ENCODE measurements at places on chromosomes 1 and 21. TPM values are rescaled to one million over a fixed set of nuclear protein-coding genes. Genes with fewer than 3 reads are reported as not detected.

DNA sequence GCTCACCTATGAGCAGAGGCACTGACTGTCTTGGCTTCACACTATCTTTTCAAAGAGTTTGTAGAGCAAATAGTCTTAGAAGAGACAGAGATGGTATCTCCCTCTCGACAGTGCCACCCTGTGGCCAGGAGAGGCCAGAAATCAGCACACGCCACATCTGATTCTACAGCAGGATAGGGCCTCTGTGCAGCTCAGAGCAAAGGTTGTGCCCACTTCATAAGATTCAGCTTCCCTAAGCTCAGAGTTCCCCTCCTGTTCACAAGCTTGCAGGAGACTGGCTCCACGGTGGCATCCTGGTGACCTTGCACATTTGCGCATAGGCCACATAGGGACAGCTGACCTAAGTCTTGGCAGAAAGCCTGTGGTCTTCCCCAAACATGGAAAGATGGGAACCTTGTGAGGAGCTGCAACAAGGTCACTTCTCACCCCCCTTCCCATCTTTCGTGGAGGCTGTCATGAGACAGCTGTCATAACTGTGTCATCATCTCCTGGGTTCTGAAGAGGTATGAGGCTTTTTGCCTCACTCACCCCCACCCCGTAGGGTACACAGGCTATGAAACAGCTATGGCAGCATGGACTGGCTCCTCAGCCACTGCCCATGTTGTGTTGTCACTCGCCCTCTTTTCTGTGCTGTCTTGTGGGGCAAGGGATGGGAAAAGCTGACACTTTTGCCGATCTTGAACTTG, 3.0 kb downstream of the ITLN2 start:
- no peaks in the 10 kb centered on the region for H3K27me3 ChIP-seq
- H3K4me1 ChIP-seq: peaks cover 7% of the 10 kb centered on the region
- no peak overlapping the region for H3K4me3 ChIP-seq
- no peaks in the 10 kb centered on the region for H3K36me3 ChIP-seq
- DNase-seq: peak; percentile 72

GRCh38 chr1:165675794-165676193, 22.6 kb downstream of the ALDH9A1 start:
- H3K27ac ChIP-seq: no peak overlapping the region
- no peaks in the 10 kb centered on the region for H3K27me3 ChIP-seq
- H3K36me3 ChIP-seq: peaks cover 10% of the 10 kb centered on the region
- no peak for DNase-seq

DNA sequence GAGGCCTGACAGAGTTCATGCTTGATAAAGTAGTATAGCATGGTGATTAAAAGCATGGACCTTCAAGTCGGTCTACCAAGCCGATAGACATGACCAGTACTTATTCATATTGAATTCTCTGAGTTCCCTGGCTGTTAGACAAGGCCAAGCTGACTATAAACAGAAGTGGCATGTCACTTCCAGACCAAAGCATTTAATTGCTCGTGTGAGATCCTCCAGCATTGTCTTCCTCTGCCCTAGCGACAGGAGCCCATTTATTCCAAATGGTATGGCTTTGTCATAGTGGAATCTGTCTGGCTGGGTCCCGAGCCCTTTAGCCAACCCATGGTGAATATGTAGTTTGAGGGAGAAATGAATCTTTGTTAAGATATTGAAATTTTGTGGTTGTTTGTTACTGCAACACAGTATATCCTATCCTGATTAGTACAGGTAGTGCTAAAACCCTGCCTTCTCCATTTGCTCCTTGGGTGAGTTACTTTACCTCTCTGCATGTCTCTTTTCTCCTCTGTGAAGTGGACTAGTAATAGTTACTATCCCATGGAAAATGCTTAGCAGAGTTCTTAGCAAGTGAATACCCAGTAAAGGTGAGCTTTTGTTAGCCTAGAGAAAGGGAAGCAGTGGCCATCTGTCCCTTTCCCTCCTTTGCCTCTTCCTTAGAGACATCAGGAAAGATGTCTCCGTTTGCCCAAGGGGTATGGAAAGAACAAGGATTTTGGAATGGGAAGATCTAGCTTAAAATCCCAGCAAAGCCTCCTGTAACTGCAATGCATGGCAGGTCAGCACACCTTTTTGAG, 77.6 kb upstream of the CD1D start:
- H3K4me3 ChIP-seq: no peak overlapping the region
- no peak for DNase-seq
- peaks cover 9% of the 10 kb centered on the region for H3K4me1 ChIP-seq
- H3K27me3 ChIP-seq: no peaks in the 10 kb centered on the region
- H3K36me3 ChIP-seq: no peaks in the 10 kb centered on the region

DNA sequence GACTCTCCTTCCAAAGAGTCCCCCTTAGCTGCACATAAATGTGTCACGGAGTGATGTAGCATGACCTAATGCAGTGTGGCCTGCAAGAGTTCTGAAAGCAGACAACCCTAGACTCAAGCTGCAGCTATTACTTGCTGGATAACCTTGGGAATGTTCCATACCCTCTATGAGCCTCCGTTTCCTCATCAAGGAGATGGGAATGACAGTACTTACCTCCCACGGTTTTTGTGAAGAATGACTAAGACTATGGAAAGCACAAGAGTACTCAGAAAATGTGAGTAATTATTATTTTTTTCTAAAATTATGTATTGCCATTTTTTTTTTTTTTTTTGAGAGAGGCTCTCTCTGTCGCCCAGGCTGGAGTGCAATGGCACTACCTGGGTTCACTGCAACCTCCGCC, 3.0 kb downstream of the TTC39A start:
- H3K27ac ChIP-seq: no peak overlapping the region
- peaks cover 44% of the 10 kb centered on the region for H3K27me3 ChIP-seq
- H3K4me3 ChIP-seq: no peak overlapping the region
- peaks cover 2% of the 10 kb centered on the region for H3K36me3 ChIP-seq

DNA sequence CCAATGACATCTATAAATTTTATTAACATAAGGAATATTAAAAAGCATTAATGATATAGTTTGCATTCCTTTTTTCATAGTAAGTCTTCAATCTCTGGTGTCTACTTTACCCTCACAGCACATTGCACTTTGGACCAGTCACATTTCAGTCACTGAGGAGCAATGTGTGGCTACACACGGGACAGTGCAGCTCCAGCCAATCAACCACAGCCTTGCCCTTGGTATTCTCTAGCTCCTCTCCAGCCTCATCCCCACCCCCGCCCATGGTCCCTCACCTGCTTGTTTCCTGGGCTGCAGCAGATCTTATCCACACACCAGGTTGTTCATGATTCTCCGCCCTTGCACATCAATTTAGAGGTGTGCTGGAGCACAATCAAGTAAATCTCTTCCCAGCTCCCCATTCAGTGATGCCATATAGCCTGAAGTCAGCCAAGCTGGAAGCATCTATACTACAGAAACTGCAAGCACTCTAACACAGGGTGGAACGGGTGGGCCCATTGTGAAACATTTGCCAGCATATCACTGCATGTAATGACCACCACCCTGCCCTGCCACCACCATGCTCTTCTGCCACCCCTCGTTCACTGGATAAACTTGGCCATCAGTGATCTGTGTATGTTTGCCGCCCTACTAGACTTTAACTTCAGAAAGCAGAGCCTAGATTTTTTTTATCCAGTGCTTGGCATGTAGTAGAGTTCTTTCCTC, 93.0 kb upstream of the SLC44A3 start:
- no peaks in the 10 kb centered on the region for H3K4me1 ChIP-seq
- H3K27me3 ChIP-seq: peaks cover 19% of the 10 kb centered on the region
- H3K27ac ChIP-seq: no peak overlapping the region
- no peaks in the 10 kb centered on the region for H3K36me3 ChIP-seq
- DNase-seq: no peak

GRCh38 chr1:29312469-29313461, 76.4 kb downstream of the PTPRU start:
- no peaks in the 10 kb centered on the region for H3K4me1 ChIP-seq
- H3K27me3 ChIP-seq: no peaks in the 10 kb centered on the region
- H3K36me3 ChIP-seq: no peaks in the 10 kb centered on the region

- no peak overlapping the region for H3K4me3 ChIP-seq
- DNase-seq: no peak
- H3K4me1 ChIP-seq: peaks cover 8% of the 10 kb centered on the region
These were observed 89.2 kb upstream of the CCDC190 start for GRCh38 chr1:162950187-162950586.

DNA sequence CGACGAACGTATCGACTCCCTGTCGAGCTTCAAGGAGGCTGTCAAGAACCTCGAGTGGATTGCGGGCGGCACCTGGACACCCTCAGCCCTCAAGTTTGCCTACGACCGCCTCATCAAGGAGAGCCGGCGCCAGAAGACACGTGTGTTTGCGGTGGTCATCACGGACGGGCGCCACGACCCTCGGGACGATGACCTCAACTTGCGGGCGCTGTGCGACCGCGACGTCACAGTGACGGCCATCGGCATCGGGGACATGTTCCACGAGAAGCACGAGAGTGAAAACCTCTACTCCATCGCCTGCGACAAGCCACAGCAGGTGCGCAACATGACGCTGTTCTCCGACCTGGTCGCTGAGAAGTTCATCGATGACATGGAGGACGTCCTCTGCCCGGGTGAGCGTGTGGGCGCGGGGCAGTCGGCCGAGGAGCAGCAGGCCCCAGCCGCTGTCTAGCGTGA, 28.0 kb downstream of the COL6A2 start:
- H3K4me1 ChIP-seq: no peaks in the 10 kb centered on the region
- H3K27me3 ChIP-seq: no peaks in the 10 kb centered on the region
- no peak overlapping the region for H3K27ac ChIP-seq
- H3K4me3 ChIP-seq: no peak overlapping the region

DNA sequence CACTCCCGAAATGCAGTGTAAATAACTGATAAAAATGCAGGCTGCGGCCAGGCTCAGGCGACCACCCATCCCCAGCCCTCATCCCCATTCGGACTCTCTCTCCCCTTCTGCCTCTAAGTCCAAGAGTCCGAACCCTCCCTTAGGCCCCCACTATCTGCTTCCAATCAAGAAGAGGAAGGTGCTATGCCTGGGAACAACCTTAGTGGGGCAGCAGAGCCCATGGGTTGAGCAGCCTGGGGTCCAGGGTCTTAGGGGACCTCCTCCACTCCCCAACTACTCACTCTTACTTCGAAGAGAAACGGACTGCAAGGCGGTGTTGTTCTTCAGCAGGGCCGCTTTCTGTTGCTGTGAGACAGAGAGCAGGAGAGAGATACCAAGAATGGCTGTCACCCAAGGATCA, 12.2 kb downstream of the ARHGEF2 start:
- H3K27me3 ChIP-seq: no peaks in the 10 kb centered on the region
- peak overlapping the region; percentile 61 for H3K27ac ChIP-seq
- H3K36me3 ChIP-seq: peaks cover 41% of the 10 kb centered on the region
- no peak overlapping the region for H3K4me3 ChIP-seq

The IRF6 gene
- total RNA-seq: 0.49 TPM

The MIGA1 gene
- total RNA-seq: 12.4 TPM

The NBPF20 gene
- total RNA-seq: 1.3 TPM

The CDC20 gene
- total RNA-seq: 163 TPM

The ASPM gene
- total RNA-seq: 53.4 TPM

All from activated T-cell treated with anti-CD3 and anti-CD28 coated beads, Interleukin-2, amount 50 U/mL, for 72 hours (primary cell).